NCI-H748 treated with DMSO at 0.1 percent for 48 hours (cell line): ENCODE measurements at places on chromosomes 1 and 21.

GRCh38 chr1:71828431-71829012, 453.8 kb downstream of the NEGR1 start:
- DNase-seq = no peak

DNA sequence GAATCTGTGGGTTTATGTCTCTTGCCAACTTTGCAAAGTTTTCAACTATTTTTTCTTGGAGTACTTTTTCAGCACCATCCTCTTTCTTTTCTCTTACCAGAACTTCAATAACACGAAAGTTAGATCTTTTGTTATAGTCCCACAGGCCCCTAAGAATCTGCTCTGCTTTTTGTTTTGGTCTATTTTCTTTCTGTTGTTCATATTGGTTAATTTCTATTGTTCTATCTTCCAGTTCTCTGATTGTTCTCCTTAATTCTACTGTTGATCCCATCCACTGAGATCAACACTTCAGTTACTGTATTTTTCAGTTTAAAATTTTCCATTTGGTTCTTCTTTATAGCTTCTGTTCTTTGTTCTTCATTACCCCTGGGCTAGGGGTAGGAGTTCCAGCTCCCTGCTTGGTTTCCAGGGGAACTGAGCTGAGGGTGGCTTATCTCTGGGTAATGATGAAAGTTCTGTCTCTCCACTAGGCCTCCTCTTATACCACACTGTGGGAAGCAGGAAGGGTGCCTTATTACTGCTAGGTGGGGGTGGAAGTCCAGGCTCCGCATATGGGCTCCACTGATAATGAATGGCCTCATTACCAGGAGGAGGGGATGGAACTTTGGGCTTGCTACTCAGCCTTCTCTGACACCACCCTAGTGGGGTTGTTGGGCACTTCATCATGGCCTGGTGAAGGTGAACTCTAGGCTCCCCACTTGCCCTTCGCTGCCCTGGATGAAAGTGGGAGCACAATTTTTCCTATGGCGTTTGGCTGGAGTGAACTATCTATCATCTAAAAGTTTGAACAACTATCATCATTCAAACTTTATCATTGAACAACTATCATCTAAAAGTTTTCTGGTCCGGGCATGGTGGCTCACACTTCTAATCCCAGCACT, 39.3 kb downstream of the NAV1 start:
- no peak for DNase-seq

DNA sequence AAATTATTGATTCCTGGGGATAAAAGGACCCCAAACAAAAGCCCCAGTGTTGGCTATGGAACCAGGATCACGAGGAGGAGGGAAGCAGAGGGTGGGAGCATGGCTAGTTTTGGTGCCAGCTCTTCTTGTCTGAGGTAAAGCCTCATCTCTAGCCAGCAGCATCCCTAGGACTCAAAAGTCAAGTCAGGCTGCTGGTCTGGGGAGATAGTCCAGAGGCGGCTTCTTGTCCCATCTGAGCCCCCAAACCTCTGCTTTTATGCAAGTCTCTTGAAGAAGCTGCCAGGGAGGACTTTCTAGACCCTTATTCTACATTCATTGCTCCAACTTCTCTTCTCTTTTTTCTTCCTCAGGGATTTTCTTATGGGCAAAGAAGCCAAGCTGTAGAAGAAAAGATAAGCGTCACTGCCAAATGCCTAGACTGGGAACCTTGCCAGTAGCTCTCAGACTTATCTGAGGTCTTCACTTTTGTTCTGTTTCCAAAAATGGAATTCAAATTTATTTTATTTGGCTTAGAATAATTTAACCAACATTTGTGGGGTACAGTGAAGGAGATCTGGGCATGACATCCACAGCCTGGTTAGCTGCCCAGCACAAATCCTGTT, 6.9 kb upstream of the ANKRD35 start:
- no peak for DNase-seq

DNA sequence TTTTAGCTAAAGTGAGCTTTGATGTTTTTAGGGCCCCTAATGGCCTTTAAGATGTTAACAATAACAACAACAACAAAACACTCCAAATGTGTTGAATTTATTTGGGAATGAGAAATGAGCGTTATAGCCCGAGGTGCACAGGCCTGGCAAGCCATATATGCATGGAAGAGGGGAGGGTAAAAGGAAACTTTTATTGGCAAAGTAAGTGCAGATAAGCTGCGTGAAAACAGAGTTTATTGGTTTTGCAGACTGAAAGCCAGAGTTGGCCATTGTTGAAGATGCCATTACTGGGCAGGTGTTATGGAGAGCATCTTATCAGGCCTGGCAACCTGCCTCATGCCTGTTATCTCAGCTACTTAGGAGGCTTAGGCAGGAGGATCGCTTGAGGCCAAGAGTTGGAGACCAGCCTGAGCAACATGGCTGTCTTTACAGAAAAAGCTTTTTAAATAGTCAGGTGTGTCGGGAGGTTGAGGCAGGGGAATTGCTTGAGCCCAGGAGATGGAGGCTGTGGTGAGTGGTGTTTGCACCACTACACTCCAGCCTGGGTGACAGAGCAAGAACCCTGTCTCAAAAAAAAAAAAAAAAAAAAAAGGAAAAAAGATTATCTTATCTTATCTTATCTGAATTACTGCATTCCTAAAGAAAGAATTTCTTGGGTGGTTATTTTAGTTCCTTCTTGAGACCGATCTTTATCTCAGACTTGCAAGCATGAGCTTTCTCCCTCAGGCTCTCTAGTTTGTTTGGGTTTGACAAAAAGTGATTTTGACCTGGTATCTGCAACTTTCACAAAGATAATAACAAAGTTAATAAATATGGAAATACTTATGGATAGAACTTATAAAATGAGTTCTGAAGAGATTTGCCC, 1.7 kb downstream of the PATJ start:
- no peak for DNase-seq

DNA sequence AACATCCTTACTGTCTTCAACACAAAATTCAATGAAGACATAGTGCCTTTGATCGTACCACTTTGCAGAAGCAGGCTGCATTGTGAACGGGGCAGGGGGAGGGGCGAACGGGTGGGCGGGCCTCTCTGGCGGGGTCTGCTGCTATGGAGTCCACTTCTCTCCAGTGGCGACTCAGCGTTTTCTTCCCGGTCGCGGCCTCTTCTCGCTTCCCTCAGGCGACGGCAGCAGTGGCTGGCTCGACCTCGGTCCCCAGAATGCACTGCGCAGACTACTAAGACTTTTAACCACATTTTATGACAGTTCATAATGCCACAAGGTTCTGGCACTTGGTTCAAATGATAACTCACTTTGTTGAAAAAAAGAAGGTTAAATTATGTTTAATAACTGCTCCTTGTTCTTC, 21.2 kb downstream of the GBP2 start:
- DNase-seq = no peak

- DNase-seq = no peak
These were observed 7.4 kb downstream of the MED8 start for GRCh38 chr1:43382027-43382779.

GRCh38 chr1:7989762-7990428, 28.4 kb downstream of the PARK7 start:
- no peak for DNase-seq

DNA sequence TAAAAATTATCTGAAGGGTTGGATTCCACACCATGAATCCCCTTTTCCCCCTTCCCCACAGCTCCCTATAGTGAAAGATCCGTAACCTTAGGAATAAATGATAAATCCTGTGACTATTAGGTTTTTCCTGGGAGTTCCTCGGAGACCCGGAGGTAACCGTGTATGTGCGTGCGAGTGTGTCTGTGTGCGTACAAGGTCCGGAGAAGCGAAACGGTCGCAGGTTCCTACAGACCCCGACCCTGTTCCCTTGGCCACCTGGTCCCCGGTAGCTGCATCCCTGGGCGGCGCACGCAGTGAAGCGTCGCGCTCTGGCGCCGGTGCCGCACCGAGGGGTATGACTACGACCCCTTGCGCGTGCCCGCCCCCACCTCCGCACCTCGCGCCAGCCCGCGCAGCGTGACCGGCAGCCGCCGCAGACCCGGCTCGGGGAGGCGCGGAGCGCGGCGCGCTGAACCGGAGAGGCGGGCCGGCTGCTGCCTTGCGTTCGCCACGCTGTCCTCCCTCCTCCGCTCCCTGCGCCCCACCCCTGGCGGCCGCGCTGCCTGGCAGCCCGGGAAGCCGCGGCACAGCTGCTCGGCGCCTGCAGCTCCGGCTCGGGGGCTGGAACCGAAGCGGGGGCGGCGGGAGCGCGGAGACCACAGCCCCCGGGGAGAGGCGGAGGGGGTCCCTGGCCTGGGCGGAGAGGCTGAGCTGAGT, at the start of gene AK5:
Gene AK5, plus strand, starts transcription at position 529 of the 696 bp plus-strand sequence. CDS start 295 bp downstream, outside the sequence.
- peak; percentile 23 for DNase-seq

DNA sequence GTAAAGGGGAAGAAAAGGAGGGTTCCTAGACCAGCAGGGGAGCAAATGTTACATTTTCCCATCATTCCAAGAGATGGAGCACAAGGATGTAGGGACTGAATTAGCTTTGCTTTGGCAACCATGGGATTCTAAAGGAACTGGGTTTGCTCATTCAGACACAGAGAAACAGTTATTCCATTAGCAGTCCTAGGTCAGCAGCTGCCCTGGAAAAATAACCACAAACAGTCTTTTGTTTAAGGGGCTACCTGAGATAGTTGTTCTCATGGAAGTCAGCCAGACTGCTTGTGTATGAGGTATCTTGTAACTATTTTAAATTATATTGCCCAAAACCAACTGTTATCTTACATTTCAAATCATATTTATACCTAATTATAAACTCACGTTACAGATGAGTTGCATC, 58.4 kb upstream of the VCAM1 start:
- no peak for DNase-seq

- DNase-seq = peak; percentile 99
These were observed 1.2 kb upstream of the CAP1 start for GRCh38 chr1:40039245-40039756.

DNA sequence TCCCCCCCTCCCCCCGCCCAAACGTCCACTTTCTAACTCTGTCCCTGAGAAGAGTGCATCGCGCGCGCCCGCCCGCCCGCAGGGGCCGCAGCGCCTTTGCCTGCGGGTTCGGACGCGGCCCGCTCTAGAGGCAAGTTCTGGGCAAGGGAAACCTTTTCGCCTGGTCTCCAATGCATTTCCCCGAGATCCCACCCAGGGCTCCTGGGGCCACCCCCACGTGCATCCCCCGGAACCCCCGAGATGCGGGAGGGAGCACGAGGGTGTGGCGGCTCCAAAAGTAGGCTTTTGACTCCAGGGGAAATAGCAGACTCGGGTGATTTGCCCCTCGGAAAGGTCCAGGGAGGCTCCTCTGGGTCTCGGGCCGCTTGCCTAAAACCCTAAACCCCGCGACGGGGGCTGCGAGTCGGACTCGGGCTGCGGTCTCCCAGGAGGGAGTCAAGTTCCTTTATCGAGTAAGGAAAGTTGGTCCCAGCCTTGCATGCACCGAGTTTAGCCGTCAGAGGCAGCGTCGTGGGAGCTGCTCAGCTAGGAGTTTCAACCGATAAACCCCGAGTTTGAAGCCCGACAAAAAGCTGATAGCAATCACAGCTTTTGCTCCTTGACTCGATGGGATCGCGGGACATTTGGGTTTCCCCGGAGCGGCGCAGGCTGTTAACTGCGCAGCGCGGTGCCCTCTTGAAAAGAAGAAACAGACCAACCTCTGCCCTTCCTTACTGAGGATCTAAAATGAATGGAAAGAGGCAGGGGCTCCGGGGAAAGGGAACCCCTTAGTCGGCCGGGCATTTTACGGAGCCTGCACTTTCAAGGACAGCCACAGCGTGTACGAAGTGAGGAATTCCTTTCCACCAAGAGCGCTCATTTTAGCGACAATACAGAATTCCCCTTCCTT, 158.1 kb downstream of the RUNX1 start:
- no peak for DNase-seq

DNA sequence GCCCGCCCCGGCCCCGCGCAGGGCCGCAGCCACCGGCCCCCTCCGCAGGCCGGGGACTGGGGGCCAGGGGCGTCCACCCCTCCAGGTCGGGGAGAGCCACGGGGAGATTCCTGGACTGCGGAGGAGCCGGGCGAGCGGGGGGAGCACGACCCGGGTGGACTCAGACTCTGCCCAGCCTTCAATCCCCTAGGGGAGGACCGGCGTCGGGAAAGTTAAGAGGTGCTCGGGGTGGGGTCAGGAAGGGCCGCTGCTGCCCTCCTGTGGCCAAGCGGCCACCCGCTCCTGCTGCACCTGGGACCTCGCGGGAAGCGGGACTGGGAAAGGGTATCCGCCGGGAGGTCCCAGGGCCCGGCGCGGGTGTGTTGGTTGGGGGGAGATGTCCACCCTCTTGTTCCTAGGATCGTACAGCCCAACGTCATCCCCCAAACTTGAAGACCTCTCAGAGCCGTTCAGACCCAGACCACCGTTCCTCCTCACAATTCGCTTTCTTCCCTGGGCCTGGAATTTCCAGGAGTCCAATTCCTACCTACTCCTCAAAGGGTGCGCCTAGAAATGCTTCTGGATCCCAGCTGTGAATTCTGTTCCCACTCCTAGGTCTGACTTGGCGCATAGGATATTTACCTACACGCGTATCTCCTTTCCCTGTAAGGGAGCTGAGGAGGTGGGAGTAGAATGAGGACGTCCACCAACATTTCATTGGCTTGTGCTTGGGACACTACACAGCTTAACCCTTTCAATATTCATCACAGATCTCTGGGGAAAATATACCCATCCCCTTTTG, 484 bp upstream of the RHOC start:
- peak; percentile 47 for DNase-seq

GRCh38 chr1:32666901-32667566, 16.0 kb downstream of the RBBP4 start:
- DNase-seq = no peak

DNA sequence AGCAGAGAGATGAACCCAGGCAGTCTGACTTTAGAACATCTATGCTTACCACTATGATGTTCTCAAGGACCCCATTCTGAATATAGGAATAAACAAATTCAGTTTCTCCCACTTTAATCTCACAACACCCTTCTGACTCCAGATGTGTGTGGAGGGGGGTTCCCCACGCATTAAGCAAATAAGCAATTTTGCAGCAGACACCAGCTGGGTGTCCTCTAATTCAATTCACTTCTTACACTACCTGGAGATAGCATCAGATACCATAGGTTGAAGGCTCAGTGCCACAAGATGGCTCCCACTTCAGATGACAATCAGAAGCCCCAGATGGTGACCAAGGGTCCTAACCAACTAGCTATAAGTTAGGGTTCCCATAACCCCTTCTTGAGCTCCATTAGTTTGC, 30.3 kb upstream of the CEP350 start:
- no peak for DNase-seq

DNA sequence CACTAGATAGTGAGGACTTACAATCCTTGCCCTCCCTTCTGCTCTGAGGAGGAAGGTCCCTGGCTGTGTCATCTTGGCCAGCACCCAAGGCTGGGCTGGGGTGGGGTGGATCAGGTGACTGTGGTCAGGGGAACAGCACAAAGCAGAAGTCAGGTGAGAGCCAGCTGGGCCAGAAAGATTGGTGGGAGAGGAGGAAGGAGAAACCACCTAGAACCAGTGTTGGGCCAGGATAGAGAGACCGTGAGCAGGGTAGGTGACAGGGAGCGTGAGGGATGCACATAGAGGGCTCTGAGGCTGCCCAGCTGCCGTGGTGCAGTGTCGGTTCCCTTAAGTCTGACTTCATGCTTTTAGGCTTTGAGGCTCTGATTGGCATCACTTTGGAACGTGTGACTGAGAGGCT, 22.7 kb downstream of the NCF2 start:
- no peak for DNase-seq

DNA sequence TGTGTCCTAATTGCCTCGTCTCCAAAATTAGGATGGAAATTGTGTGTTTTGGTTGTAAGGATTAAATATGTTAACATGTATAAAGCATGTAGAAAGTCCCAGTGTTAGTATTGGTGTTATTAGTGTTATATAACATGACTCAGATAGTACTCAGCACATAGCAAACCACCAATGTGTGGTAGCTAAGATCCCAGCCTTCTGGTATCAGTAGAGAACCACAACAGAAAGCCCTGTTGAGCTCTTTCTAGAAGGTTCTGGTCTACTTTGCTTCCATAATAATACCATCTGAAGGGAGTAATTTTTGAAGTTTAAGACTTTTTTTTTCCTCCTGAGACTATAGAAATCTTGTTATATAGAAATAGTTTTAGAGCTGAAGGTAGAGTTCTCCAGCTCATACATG, 259.3 kb upstream of the SGIP1 start:
- DNase-seq = no peak
